Osteocyte (in vitro differentiated cells): ENCODE measurements at places on chromosomes 3 and 15.

DNA sequence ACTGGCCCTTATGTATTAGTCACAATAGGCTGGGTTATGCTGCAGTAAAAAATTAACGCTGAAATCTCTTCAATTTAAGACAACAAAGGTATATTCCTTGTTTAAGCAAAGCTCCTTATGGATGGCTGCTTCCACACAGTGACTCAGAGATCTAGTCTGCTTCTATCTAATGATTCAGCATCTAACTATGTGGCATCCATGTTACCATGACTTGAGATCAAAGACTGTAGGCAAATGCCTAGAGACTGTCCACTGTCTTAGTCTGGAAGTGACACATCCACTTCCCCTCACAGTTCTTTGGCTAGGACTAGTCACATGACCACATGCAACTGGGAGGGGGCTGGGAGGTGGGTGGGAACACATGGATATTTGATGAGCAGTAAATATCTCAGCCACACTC is 61.3 kb upstream of the PSMD6 start:
- DNase-seq, result no peak

- DNase-seq, result no peak
Observed at GRCh38 chr3:119596398-119596797, 1.3 kb upstream of the PLA1A start.

- DNase-seq, result no peak
Observed at GRCh38 chr3:188719545-188719944, 452.2 kb upstream of the TPRG1 start.

DNA sequence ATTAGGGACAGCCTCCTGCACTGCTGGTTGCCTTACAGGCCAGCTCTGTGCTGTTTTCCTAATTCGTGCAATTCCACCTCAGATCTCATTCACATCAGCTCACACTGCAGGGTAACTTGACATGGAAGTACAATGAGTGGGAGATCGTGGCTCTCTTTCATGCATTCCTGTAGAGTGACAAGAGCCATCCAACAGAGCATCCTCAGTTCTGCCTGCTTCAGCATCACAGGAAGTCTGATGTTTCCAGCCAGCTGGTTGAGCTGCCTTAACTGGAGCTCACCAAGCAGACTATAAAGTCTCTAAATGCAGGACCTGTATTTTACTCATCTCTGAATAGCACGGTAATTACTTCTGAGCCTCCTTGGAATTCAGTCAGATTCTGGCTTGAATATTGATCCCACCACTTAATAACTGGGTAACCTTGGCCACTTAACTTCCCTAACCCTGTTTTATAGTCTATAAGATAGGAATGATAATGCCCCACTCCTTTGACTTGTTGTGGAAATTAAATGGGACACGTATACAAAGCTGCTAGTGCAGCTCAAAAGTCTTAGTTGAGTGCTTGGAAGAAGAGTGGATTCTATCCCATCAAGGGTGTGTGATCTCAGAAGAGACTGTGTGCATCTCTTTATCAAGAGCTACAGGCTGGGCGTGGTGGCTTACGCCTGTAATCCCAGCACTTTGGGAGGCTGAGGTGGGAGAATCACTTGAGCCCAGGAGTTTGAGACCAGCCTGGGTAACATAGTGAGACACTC is 1.4 kb upstream of the DIS3L start:
- DNase-seq, result no peak

GRCh38 chr3:38003371-38003816 is 12.8 kb downstream of the VILL start:
- DNase-seq, result no peak

DNA sequence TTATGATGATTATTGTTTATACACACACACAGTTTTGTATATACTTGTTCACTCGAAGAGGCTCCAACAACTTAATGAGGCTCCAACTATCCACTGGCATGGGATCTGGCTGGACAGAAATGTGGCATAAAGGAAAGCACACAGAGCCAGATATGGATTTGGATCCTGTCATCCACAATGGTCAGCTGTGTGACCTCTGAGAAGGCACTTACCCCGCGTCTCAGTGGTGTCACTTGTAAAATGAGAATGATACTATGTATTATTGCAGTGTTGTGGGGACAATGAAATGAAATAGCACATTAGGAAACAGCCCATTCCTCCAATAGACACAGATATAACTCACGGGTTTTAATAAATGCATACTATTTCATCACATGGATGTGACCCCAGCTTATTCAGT is 42.2 kb downstream of the PDZRN3 start:
- no peak for DNase-seq

- DNase-seq, result no peak
Observed at GRCh38 chr15:81160312-81161159, 26.5 kb downstream of the CFAP161 start.

DNA sequence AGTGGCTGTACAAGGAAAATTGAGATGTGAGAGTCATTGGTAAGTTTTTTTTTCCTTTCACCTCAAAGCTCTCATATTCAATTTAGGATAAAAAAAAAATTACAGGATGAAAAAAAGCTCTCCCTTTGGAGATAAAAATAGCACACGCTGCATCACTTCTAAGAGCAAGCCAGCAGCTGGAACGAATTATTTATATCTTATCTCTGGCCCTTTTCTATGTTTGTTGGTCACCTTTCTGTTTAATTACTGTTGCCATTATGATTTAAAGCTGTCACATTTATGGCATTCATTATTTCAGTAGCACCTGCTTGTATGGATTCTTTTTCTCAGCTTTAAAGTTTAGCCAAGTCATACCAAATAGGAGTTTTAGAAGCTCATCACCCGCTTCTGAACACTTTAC is 171.6 kb upstream of the PDZRN3 start:
- no peak for DNase-seq

DNA sequence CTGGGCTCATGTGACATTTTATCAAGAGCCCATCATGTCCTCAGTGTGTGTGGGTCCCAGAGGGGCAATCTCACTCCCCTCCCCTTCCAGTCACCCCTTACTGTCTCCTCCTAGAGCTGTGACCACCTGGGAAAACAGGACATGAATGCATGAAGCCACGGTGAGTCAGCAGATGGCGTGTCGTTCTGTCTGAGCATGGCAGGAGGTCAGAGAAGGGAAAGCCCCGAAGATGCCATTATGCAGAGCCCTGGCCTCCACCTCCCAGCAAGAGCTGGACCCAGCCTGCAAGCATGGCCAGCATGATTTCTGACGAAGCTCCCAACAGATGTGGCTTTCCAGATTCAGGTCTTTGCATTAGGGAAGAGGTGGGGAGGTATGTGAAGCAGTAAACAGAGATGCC is 118.5 kb downstream of the TLE3 start:
- DNase-seq, result no peak

- DNase-seq, result no peak
Observed at GRCh38 chr15:64161688-64162477, 939 bp downstream of the PPIB start.

DNA sequence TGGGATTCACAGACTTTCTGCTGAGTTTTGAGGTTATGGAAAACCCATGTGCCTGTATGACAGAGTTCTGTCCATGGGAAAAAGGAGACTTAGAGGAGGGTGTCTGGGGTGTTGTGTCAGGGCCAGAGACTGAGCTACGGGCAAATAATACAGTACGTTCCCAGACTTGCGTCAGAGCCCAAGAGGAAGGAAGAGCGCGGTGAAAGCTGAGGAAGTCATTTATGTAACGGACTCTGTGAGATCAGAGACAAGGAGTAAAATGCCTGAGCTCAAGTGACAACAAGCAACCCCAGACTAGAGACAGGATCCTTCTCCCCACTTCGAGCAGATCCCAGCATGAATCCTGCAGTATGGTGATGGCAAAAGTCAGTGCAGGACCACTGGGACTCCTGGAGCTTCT is 368.6 kb upstream of the MCTP2 start:
- DNase-seq, result no peak

- no peak for DNase-seq
Observed at GRCh38 chr3:15319575-15319974, 12.8 kb downstream of the SH3BP5 start.

DNA sequence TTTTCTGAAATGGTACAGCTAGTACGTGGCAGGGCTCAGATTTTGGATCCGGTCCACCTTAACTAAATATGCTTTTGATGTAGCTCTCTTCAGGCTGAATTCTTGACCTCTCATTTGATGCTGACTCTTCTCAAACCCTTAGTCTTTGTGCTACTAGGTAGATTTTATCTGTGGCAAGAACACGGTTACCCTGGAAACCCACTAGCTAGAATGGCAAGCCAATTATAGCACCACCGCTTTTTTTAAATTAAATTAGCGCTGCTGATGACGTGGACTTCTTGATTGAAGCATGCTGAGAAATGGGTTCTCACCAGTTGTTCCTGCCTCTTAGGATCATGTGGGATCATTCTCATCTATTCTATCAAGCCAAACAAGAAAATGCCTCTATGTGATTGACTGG is 421.5 kb downstream of the LPP start:
- DNase-seq, result no peak

DNA sequence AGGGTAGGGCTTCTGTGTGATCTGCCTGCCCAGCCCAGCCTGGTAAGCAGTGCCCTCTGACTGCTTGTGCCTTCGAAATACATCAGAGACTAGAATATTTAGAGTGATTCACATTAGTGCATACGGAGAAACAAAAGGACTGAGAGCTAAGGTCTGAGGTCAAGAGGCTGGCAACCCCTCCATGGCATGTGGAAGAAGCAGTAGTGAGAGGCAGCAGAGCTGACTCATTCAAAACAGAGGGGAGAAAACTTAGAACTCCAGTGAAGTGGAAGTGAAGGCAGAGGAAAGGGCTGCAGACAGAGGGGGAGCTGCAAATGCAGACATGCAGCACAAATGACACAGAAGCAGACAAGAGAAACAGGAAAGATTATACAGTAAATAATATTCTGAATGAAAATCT is 61.6 kb downstream of the ULK4 start:
- no peak for DNase-seq

DNA sequence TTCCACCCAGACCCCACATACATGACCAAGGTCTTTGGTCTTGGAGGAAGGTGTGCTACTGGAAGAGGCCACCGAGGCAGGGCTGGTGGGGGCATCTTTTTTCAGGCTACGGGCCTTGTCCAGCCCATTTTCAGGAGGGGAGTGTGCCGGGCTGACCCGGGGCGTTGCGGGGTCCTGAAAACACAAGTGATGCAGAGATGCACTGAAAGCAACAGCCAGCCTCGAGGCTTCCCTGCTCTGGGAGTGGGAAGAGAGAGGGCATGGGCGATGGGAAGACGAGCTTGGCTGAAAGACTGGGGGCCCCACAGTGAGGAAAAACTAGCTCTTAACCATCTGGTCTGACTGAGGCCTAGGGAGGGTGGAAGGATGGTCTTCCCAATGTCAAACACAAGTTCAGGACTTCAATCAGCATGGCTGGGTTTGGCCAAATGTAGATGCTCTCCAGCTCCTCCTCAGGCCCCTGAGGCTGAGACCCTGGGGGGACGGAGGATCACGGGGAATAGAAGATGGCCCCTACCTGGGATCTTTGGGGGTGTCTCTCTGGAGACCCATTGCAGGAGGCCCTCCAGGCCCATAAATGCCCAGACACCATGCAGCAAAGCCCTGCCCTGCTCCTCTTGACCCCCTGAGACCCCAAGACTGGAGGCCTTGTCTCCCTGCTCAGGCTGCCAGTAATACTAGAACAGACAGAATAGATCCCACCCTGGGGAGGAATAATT is 38.9 kb downstream of the TLE3 start:
- DNase-seq, result no peak
